AG10803 (cell line): ENCODE measurements at places on chromosomes 7 and 10.

- peak; percentile 4 for DNase-seq
Observed at GRCh38 chr10:132793871-132794849, 8.2 kb upstream of the NKX6-2 start.

GRCh38 chr7:100584683-100585510 is 1.0 kb downstream of the LRCH4 start:
- peak; percentile 46 for DNase-seq

DNA sequence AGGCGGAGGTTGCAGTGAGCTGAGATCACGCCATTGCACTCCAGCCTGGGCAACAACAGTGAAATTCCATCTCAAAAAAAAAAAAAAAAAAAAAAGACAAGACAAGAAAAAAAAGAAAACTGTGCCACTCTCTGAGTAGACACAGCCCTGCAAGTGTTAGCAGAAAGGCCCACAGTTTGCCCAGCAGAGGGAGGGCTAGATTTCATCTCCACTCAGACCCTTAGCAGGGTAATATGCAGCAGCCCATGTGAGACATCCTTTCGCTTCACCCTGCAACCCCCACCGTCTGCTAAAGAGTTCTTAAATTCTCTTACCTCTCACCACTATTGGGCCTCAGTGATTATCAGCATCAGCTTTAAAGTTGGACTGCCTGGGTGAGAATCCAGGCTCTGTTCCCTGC is 38.2 kb downstream of the CTNNA3 start:
- DNase-seq, result no peak

GRCh38 chr7:138889582-138890498 is 91.3 kb downstream of the KIAA1549 start:
- DNase-seq, result no peak

DNA sequence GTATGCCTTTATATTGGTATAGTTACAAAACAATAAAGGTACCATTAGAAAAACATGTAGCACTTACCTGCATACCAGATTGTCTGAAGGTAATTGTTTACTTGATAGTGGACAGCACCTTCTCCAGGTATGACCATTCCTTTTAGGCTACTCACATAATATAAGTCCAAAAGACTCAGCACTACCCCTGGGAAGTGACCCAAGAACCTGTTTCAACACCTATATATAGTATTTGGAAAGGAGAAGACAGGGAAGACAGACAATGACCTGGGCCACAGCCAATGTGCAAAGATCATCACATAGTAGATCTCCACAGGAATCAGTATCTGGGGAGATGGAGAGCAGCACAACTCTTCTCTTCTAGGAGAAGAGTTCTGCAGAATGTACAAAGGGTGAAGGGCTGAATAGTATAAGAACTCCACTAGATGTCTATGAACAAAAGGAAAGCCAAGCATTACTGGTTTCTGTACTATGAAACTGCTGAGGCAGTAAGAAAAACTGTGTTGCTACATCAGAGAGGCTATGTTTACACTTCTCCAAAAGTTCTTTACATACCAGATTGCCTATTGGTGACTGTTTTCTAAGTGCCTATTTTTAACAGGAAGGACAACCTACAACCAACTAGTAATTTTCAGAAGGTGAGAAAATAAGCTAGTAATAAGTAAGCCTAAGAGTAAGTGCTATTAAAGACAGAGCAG is 159.2 kb downstream of the BTAF1 start:
- DNase-seq, result peak; percentile 16

DNA sequence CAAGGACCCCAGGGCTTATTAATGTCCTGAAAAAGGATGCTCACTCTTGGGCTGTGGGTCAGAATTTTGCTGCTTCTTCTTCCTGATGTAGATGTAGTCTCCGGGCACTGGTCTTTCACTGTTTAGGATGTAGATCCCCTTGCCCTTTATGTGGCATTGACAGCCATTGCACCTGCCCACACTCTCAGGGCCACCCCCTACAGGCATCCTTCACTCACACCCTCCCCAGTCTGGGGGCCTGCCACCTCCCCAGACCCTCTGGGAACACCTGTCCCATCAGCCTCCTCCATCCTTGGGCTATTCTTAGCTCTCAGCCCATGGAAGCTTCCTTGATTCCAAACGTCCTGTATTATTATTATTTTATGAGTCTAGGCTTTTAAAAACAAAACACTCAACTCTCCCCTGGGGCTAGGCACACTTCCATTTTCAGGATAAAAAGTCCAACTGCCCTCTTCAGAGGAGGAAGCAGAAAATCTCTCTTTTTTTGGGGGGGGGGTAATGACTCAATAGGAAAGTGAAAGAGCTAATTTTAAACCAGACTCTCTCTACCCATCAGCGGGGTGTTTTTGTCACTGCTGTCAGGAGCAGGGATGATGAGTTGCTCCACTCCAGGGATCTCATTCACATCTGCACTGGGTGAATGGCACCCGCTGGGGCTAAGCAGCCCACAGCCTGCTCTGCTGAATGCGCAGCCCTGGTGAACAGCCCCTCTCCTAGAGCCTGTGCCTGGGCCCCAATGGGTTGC is 11.5 kb upstream of the KLRG2 start:
- DNase-seq, result no peak

DNA sequence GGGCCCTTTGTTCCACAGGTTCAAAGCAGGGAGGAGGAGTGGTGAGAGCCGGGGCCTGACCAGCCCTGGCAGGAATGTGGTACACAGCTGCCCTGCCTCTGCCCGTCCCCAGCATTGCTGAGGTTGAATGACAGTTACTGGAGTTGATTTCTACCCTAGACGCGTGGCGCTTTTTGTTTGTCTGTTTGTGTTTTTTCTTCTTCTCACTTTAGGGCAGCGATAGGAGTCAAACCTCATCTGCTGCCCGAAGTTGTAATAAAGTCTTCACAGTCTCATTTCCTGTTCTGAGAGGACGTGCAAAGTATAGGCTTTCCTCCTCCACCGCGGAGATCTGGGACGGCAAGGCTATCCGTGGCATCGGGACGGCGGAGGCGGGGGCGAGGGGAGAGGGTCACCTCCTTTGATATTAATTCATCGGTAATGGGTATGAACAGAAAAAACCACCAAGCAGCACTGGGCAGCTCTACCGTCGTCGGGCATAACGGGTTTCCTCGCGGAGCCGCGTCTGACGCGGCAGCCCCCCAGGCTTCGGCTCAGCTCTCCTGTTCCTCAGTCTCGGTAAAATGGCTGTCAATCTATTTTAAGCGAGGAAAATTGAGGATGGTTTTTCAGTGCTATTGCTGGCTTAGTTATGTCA is 160.8 kb downstream of the LRMDA start:
- no peak for DNase-seq

DNA sequence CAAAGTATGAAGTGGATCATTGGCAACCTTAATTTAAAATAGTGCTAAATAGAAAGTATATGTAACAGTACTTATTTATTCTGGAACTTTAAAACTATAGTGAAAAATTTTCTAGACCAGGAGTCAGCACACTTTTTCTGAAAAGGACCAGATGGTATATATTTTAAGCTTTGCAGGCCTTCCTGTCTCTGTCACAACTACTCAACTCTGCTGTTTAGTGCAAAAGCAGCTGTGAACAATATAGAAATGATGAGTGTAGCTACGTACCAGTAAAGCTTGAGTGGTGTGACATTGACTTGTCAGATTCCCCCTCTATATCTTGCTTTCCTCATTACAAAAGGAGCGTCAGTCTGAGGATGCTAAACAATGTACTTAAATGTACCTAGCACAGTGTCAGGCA is 88.1 kb upstream of the IGFBP3 start:
- no peak for DNase-seq

DNA sequence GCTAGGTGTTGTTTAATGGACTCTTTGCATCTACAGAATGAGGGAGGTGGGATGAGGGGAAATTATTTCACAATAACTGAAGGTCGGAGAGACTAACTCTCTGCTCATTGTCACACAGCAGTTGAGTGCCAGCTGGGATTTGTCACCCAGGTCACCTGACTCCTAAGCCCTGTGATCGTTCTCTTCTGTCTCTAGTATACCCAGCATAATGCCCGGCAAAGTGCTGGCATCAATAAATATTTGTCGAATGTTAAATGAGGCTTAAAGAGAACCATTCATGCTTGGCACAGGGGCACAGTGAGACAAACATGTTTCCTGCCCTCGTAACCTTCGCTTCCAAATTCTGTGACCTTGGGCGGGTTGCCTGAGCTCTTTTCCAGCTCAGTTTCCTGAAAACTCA is 70.8 kb downstream of the TCF7L2 start:
- no peak for DNase-seq

DNA sequence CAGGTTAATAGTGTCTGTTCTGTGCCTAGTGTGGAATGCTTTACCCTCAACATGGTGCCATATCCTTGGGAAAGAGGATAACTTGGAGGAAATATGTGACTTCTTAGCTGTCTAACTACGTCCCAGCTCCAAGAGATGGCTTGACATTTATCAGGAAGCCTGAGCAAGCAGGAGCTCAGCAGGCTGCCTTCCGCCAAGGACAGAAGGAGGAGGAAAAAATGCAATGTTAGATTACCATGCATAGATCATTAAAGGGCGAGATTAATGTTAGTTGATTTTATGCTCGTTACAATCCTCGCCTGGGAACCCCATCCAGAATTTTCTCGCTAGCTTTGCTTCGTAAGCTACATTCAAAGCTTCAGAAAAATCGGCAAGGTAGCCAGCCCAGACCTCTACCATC is 97.8 kb downstream of the GFRA1 start:
- no peak for DNase-seq

DNA sequence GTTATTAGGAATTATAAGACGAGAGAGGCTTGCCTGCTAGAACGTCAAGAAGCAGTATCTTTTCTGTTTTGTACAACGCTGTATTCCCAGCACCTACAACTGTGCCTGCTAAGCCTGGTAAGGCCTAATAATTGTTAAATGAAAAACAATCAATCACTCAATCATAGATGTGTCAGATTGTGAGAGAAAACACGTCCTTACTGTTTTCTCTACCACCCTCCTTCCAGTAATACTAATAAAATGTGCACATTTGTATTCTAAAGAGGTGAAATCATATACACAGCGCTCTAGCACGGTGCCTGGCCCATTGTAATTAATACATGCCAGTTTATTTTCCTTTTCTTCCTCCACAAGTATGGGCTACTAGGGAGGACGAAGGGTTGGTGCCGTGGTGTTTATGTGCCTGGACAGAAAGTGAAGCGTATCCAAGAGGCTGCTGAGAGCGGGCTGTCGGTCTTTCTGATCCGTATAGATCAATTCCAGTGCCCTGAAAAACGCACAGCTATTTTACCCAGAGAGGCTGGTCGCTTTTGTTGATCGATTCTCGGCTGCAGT is 1.5 kb upstream of the AUTS2 start:
- peak; percentile 8 for DNase-seq

DNA sequence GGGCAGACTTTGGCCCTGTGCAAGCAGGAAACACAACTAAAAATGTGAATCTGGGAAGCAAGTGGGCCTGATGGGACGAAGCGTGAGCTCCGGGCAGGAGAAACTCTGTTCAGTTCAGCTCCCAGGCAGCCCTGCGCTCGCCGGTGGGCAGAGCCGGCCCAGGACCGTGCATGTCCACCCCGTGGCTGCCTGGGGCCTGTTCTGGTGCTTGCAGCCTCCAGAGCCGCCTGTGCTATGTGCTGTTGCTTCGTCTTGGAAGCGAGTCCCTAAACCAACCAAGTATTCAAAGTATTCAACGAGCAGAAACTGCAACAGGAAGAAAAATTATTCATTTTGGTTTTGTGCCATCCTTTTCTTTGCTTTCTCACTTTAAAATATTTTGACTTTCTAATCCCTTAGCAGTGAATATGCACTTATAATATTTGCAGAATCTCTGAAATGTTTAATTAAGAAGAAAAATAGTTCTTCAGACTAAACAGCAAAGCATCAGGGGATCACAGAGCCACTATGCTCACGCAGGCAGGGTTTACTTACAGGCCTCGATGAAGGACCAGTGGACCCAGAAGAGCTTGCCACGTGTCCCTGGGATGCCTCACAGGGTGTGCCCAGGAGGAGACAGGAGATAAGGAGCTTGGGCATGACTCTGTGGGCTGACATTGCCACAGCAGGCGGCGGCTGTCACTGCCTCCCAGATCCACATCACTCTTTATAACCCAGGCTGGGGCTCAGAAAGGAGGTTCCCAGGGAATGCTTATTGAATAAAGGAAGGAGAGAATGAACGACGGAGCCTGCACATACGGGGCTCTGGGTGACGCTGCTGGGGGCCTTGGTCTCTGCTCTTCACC is 45.6 kb downstream of the VIPR2 start:
- no peak for DNase-seq

GRCh38 chr10:73956476-73957359 is 41.2 kb upstream of the VCL start:
- no peak for DNase-seq

DNA sequence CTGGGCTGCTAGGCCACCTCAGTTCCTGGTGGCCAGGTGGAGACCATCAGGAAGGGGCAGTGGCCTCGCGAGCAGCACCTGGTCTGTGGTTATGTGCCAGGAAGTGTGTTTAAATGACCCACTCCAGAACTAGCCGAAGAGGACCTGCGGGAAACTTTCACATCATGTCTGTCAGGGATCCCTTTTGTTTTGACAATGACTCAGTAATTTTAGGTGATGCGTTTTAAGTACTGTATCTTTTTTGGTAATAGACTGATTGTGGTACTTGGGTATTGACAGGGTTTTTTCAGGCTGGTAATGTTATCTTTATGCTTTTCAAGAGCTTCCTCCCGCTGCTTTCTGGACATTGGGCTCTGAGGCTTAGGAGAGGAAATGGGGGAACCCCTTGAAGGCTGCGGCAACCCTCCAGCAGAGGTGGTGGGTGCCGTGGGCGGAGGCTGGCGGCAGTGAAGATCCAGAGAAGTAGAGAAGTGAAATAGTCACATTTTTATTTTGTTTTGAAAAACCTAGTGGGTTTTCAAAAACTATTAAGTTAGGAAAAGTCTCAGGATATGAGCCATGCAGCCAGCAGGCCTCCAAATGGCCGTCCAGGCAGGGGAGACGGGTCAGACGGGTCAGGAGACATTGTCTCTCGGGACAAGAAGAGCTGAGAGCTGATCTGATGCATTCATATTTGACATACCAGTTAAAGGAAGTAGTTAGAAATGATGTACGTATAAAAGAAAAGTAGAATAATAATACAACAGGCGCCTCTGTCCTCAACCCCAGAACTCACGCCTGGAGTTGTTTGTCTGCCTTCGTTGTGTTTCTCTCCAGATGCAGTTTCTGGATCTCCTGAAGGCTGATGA is 27.7 kb downstream of the PPP2R2D start:
- DNase-seq, result no peak

GRCh38 chr7:148622887-148623585 is 32.5 kb downstream of the C7orf33 start:
- peak; percentile 5 for DNase-seq

DNA sequence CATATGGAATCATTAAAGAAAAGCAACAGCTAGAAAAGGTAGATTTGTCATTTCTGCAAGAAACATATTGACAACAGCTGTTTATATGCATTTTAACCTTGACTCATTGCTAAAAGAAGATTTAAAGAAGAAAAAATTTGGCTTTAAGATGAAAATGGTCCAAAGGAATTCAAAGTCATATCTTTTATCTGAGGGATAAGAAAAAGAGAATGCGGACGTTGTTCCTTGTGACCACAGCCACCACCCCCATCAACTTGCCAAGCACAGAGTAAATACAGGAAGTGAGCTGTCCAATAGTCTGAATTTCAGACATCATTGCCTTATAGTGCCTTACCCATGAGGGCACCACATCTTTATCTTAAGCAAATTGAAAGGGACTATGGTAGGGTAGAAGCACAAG is 7.3 kb upstream of the CRPPA start:
- peak; percentile 53 for DNase-seq
